ENCODE measurements at places on chromosomes 4 and X.

GRCh38 chrX:15143050-15143824 is 126.6 kb downstream of the ASB9 start:
- DNase-seq = no peak

DNA sequence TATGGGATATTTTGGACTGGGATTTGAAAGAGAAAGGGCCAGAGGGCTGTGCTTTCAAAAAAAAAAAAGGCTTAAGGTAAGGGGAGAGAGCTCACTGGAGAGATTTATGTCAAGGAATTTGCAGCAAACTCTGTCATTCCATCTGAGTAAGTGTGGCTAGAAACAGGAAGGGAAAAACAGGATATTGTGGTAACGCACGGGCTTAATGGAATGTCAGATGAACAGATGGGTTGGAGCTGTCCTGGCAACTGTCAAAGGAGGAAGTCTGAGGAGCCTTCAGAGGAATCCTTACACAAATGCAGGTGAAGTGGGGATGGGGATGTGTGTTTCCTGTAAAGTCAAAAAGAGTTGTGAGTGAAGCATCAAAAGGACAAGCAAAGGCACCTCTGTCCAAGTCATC is 15.1 kb upstream of the NKX3-2 start:
- peak; percentile 24 for DNase-seq

GRCh38 chr4:84578540-84579402 is 4.2 kb upstream of the CDS1 start:
- peak; percentile 38 for DNase-seq

- DNase-seq = peak; percentile 1
Observed at GRCh38 chr4:45741897-45742296, 382.0 kb downstream of the GABRG1 start.

- DNase-seq = no peak
Observed at GRCh38 chr4:53478671-53479456, 101.4 kb downstream of the FIP1L1 start.

- no peak for DNase-seq
Observed at GRCh38 chr4:182939680-182940079, 22.5 kb upstream of the DCTD start.

DNA sequence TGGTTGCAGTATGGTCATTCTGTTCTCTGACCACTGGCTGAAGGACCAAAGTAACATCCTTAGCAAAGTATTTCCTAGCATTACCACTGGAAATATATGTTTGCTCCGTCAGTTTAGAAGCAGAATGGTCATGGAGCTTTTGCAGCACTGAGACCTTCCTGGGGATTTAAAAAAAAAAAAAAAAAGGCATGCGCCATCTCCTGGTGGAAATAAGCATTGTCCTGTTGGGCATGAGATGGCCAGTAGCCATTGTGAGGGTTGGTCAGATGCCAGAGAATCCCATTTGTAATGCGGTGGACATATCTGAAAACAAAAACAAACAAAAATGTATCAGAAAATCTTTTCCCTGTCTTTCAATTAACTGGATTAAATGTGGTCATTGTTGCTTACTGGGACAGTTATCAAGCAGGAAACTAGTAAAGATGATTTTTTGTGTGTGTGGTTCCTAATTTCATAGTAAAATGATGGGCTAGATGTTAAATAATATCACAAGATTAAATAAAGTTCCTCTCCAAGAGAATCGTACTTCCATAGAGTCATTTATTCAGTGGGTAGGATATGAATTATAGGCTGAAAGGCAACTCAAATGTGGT is 139.6 kb downstream of the SOWAHB start:
- DNase-seq = peak; percentile 80

GRCh38 chrX:153516073-153516472 is 1.4 kb upstream of the ATP2B3 start:
- DNase-seq = no peak

GRCh38 chr4:56261027-56261426 is 126.3 kb downstream of the AASDH start:
- DNase-seq = no peak

DNA sequence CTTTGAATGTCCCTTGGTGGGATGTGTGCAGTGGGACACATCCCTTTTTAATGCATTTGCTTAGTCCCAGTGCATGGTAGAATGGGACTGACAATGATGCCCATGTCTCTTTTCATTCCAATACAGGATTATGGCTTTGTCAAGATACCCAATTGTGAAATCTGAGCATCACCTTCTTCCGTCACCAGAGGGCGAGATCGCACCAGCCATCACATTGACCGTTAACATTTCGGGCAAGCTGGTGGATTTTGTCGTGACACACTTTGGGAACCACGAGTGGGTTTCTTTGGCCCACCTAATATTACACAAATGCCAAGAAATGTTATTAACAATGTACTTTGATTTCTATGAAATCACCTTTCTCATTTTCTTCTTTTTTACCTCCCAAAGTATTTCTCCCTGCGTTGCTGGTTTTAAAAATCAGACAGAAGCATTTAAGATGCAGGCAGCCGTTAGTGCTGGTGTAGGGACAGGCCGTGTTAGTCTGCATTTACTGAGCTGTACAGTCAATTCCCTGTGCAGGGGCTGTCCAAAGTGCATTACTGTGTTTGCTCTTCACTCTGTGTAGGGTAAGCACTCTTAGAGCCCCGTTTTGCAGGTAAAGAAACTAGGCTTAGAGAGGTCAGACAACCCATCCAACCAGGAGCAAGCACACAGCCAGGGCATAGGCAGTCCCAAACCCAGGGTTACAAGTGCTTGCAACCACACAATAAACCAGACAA is 46.5 kb downstream of the CWH43 start:
- peak; percentile 20 for DNase-seq

GRCh38 chr4:126627255-126627654 is 1005.5 kb upstream of the INTU start:
- peak; percentile 16 for DNase-seq

GRCh38 chrX:153681175-153681574 is 6.6 kb upstream of the SLC6A8 start:
- no peak for DNase-seq

DNA sequence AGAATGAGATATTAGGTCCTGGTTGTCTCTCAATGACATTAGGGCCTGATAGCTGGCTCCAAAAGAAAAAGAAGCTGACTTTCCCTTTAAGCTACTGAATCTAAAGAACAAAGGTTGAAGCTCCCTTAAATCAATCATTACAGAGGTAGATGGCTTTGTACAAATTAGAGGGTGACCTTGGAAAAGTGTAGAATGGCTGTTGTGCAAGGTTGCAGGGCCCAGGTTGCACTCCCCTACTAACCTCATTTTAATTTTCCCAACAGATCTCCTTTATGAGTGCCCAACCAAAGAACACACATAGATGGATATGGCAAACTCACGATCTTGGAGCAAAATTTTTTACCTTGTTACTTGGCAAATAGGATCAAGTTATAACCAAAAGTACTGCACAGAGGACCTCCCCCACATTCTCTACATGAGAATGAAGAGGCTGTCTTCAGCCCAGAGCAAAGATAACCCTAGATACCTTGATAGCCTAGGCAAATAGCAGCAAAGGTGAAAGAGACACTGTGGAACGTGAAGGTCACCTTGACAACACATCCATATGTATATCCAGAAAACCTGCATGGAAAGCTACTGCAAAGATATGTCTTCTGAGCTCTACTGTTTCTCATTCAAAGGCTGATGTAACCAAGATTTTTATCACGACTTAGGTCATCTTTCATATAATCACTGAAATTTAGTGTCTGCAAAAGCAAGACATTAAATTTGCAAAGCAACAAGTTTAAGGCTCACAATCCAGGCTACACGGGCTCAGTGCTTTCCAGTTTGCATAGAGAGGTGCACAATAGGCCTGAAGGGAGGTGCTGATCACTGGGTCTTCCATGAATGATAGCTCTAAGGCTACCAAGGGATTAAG is 23.0 kb downstream of the KLB start:
- DNase-seq = no peak

- DNase-seq = no peak
Observed at GRCh38 chr4:24805566-24805965, 10.2 kb downstream of the SOD3 start.

DNA sequence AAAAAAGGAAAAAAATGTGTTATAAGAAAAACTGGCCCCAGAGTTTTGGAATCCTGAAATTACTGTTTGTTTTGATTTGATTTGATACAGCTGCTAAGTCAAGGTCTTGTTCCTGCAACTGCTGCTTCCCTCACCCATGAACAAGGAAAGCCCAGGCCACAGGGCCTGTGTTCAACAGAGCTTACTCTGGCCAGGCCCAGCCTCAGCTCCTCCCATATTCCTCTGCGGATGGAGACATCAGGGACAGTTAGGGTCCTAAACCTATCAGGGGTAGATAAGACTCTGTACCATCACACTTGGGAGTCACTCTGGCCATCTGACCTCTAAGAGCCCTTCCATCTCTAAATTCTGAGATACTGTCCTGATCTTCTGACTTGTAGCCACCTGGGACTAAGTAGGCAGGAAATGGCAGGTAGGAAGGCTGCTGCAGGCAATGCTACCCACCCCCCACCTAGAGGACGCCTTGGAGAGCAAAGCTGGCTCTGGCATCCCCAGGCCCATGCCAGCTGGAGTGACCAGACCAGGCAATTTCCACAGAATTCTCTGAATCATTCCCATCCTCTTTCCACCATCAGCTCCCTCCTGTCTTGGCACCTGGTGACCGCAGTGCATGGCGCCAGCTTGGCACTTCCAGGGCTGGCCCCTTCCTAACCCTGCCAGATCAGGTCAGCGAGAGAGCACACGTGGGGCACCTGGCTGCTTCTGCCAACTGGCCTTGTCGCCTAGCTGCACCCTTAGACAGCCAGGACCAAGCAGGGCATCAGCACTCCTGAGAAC is 58.0 kb upstream of the TMEM33 start:
- DNase-seq = no peak

- DNase-seq = no peak
Observed at GRCh38 chr4:44326741-44327140, 121.9 kb downstream of the KCTD8 start.

GRCh38 chr4:122873821-122874593 is 47.4 kb downstream of the FGF2 start:
- no peak for DNase-seq

- no peak for DNase-seq
Observed at GRCh38 chr4:159273141-159273438, 170.2 kb downstream of the RAPGEF2 start.

DNA sequence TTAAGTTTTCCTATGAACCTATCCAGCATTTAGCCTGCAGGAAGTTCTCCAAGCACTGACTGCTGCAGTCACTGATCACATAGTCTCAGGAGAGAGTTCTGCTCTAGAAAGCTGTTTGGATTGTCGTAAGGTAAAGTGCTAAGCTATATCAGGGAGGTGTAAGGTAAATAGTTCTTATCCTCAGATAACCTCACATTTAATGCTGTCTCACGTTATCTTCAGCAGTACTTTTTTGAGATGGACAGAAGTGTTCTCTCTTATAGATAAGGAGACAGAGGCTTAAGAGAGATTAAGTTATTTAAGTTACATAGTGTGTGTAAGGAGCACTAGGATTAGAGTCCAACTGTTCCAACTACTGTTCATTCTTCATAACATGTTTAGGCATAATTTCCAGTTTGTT is 77.9 kb downstream of the STIM2 start:
- DNase-seq = no peak

DNA sequence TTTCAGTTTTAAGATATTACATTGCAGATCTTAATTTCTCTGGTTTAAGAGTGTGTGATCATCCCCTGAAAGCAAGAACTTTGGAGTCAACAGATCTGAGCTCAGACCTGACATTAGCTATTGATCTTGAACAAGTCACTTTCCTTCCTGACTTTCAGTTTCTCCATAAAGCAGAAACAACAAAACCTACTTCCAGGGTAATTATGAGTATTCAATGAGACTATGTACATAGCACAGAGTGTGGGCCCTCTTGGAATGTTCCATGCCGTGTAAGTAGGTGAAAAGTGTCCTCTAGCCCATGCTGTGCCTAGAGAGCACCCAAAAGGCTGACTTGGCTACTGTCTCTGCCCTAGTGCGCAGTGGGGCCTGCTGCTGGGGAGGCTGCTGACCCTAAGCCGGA is 188.0 kb upstream of the RPL34 start:
- no peak for DNase-seq

DNA sequence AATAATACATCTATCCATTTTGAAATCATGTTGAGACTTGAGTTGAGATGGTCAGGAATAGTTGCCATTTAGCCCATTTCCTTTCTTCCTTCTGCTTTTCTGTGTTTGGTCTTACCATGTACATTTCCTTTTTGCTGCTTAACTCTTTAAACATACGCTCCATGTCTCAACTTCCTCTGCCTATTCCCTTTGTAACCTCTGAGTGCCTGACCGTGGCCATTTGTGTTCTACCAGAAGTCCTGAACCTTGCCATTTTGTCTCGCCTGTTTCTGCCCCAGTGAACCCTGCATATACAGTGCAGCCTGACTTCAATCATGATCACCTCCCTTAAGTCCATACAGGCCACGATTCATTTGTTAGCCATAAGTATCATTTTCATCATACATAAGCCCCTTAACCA is 169.0 kb downstream of the RAPGEF2 start:
- DNase-seq = no peak

- DNase-seq = no peak
Observed at GRCh38 chrX:3651277-3651676, 62.2 kb downstream of the PRKX start.

DNA sequence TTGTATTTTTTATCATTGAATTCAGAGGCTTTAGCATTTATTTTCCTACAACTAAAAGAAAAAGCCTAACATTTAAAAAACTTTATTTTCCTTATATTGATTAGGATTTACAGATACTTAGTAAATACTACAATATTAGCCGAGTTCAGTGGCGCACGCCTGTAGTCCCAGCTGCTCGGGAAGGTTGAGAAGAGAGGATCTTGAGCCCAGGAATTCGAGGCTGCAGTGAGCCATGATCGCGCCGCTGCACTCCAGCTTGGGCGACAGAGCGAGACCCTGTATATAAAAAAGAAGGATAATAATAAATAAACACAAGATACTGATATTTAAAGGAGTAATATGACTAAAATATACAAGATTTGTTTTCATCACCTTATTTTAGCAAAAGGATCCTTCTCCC is 681 bp upstream of the UPF3B start:
- DNase-seq = no peak

DNA sequence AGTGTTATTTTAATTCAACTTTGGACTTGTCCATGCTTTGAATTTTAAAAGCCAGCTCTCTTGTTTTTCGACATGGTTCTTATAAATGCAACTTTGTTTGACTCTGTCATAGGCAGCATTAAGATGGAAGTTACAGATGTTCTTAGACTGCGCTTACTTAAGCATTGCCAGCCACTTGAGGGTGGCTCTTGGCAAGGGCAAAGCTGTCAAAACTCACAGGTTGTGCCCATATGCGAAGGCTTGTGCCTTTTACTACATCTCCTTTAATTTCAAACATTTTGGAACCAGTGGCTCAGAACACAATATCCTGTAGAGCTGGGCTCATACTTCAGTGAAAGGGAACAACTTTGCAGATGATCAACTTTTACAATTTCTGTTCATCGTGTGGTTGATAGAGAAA is 135.5 kb downstream of the TRAM1L1 start:
- no peak for DNase-seq

DNA sequence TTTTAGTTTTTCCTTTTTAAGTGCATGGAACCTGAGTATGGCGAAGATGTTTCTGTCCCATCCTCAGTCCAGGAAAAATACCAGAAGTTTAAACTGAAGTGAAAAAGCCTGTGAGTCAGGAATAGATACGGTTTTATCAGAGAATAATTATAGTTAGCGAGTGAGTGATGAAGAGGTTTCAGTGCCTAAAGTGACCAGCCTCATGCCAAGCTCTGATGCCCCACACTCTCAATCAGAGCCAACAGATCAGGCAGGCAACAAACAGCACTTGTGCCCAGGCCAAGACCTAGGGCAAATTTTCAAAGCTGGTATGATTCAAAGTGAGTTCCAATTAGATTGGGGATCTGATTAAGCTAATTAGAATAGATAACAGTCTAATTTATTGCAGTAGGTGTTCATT is 212.8 kb upstream of the NRK start:
- DNase-seq = no peak

- DNase-seq = no peak
Observed at GRCh38 chr4:101647710-101648034, 142.9 kb upstream of the BANK1 start.

All from COLO829 (cell line).